Bronchus fibroblast of lung (primary cell): ENCODE measurements at places on chromosomes 7 and 10. TPM values are rescaled to one million over a fixed set of nuclear protein-coding genes. Genes with fewer than 3 reads are reported as not detected.

Gene SORCS1
- total RNA-seq, result under 0.01 TPM in 1 of 2 replicates, not detected in the other

Gene NPY
- total RNA-seq, result not detected in 2 replicates

Gene ANLN
- 166 and 181 TPM in 2 replicates for total RNA-seq

Gene ASZ1
- not detected in 2 replicates for total RNA-seq

Gene MINDY3
- total RNA-seq, result 12.3 and 15.0 TPM in 2 replicates

Gene VWDE
- total RNA-seq, result 0.15 and 0.17 TPM in 2 replicates

Gene SFTPD
- under 0.01 TPM in 1 of 2 replicates, not detected in the other for total RNA-seq

Gene TM9SF3
- total RNA-seq, result 42.1 and 44.2 TPM in 2 replicates

Gene KCNH2
- total RNA-seq, result 0.15 TPM in 1 of 2 replicates, not detected in the other
